ENCODE measurements at places on chromosomes 7 and 10. TPM values are rescaled to one million over a fixed set of nuclear protein-coding genes. Genes with fewer than 3 reads are reported as not detected.

SPAM1 gene
- 0.18 TPM for total RNA-seq

WAC gene
- total RNA-seq, result 133 TPM

STRIP2 gene
- total RNA-seq, result 11.8 TPM

TMEM184A gene
- 5.7 TPM for total RNA-seq

DNA sequence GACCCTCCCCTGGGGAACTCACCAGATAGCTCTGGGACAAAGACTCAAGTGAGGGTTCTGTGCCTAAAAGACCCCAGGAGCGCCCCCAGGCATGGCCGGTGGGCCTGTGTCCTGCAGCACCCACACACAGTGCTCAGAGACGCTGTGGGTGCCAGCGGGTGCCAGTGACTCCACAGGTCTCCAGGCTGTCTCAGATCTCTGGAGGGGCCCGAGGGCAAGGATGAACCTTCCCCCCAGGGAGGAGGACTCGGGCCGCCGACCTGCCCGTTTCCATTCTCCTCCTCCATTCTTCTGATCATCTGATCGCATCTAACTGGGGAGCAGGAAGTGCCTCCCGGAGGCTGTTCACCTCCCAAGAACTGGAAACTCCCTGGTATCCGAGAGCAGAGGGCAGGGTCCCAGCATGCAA lies 980 bp downstream of the ADAM8 start:
- no peak for DNase-seq

- peak; percentile 81 for DNase-seq
Observed at GRCh38 chr7:7736671-7737070, 18.3 kb upstream of the RPA3 start.
